Thoracic aorta endothelial cell (primary cell): ENCODE measurements at places on chromosomes 3 and 15. TPM values are rescaled to one million over a fixed set of nuclear protein-coding genes. Genes with fewer than 3 reads are reported as not detected.

Gene CLDN16
- not detected in 2 replicates for total RNA-seq

Gene GPR62
- total RNA-seq = 0.07 TPM in 1 of 2 replicates, not detected in the other

Gene CAMKV
- not detected in 2 replicates for total RNA-seq

Gene COL6A6
- total RNA-seq = not detected in 2 replicates

Gene NR2E3
- 0.22 and 0.27 TPM in 2 replicates for total RNA-seq

Gene GATM
- total RNA-seq = 0.66 and 1.3 TPM in 2 replicates

Gene CPNE4
- total RNA-seq = not detected in 2 replicates

Gene PDCD6IP
- total RNA-seq = 485 and 535 TPM in 2 replicates

Gene GALNT15
- 4.3 and 5.7 TPM in 2 replicates for total RNA-seq

Gene C15orf61
- 2.4 and 3.3 TPM in 2 replicates for total RNA-seq

Gene PPM1L
- total RNA-seq = 3.6 and 4.5 TPM in 2 replicates

Gene GTF2E1
- total RNA-seq = 26.1 and 36.6 TPM in 2 replicates

Gene STX19
- not detected in 2 replicates for total RNA-seq

Gene FBXO40
- total RNA-seq = not detected in 2 replicates

Gene PRSS50
- total RNA-seq = not detected in 2 replicates

Gene EPB42
- total RNA-seq = not detected in 2 replicates

Gene MRAS
- 10.0 and 17.6 TPM in 2 replicates for total RNA-seq

Gene TRMT10C
- total RNA-seq = 48.5 and 50.9 TPM in 2 replicates

Gene CACNA2D2
- under 0.01 TPM in 2 replicates for total RNA-seq

Gene BCHE
- total RNA-seq = 0.13 and 0.14 TPM in 2 replicates

Gene IMPG2
- total RNA-seq = 0.50 and 0.53 TPM in 2 replicates

Gene ISLR2
- not detected in 2 replicates for total RNA-seq

Gene LYZL4
- not detected in 2 replicates for total RNA-seq
